ENCODE measurements at places on chromosomes 2 and 18.
A peak's percentile ranks its signal among the peaks of the same experiment; 100 is the strongest.

DNA sequence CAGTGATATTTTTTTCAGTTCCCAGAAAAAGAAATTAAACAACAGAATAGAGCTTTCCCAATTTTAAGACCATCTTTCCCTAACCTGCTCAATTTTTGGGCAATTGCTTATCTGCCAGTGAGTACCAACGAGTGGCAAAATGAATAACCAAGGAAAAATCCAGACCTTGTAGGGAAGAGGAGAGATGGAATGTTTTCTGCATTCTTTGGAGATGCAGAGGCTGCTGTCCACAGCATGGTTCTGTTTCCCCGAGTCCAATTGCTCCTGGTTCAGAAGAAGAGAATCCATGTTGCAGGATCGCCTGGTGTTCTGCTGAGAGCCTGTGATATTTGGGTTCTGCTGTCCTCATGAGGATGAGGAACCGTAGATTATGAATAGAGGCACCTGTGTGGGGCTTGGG is 68.2 kb upstream of the MGAT5 start:
- DNase-seq: no peak

DNA sequence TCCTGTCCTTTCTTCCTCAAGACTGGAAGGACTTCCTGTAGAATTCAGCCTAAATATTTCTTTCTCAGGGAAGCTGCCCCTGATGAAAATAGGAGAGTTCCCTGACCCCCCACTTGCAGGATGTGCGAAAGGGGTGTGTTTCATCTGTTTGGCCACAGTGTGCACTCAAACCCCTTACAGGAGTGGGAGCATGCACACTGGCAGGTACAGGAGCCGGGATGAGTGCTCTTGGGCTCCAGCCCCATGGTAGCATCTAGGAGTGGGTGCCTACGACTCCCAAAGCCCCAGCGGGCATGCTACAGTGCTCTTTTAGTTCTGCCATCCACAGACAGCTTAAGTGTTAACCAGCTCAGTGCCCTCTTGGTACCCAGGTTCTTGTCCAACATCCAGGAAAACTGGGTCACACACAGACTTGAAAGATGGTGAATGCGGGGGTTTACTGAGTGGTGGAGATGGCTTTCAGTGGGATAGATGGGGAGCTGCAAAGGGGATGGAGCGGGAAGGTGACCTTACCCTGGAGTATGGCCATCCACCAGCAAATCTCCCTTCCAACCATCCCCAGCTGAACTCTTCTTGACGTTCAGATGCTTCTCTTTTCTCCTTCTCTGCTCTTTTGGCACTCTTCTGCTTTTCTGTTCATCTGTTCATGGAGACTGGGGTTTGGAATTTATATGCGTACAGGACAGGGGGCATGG is 295.0 kb upstream of the NCKAP5 start:
- DNase-seq: no peak

GRCh38 chr2:120763931-120764330 is 28.3 kb downstream of the GLI2 start:
- DNase-seq: no peak

- no peak for DNase-seq
Observed at GRCh38 chr2:65636813-65637483, 204.5 kb upstream of the SPRED2 start.

DNA sequence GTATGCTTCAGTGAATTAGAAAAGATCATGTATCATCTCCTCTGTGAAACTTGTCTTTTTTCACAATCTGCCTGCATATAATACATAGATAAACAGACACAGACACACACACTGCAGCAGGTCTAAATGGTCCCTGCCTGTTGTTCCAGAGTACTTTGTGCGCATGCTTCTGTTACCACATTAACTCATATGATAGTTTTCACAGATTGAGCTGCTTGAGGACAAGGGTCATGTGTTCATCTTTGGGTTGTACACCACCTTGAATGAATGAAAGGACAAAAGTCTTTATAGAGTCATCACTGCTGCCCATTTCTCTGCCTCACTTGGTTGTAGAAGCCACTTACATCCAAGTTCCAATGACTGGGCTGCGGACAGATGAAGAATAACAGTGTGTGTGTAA is 72.7 kb upstream of the GLS start:
- DNase-seq: no peak

DNA sequence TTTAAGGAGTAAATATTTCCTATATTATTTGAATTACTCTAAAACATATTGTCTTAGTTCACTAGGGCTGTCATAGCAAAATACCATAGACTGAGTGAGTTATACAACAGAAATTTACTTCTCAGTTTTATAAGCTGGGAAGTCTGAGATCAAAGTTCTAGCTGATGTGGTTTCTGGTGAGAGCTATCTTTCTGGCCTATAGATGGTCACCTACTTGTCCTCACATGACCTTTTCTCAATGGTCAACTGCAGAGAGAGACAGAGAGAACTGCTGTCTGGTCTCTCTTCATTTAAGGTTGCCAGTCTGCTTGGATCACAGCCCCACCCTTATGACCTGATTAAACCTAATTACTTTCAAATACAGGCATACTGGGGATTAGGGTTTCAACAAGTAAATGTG is 490.9 kb downstream of the FBXO15 start:
- no peak for DNase-seq

- peak; percentile 87 for DNase-seq
Observed at GRCh38 chr2:201860636-201861066, 54.3 kb downstream of the CDK15 start.

DNA sequence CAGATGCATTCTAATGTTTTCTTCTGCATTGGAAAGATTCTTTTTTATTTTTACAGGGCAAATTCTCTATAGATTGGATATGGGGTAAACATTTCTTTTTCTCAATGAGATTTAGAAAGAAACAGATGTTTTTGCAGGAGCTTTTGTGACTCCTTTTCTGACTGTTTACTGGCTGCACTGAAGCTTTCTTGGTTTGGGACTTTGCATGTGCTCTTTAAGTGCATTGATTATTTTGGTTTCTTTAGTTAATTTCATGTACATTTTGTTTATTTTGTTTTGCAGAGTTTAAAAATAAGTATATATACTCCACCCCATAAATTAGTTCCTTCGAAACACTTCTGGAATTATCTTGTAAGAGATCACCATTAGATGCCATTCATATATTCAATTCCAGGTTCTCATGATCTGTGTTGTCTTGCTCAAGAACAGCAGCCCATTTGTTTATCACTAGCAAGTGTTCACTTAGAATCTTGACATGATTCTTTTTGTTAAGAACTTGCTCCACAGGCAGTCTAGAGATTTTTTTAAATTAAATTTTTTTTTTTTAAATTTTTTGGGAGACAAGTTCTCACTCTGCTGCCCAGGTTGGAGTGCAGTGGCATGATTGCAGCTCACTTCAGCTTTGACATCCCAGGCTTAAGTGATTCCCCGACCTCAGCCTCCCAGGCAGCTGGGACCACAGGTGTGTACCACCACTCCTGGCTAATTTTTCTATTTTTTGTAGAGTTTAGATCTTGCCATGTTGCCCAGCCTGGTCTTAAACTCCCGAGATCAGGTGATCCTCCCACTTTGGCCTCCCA is 233.7 kb downstream of the MYCN start:
- no peak for DNase-seq

DNA sequence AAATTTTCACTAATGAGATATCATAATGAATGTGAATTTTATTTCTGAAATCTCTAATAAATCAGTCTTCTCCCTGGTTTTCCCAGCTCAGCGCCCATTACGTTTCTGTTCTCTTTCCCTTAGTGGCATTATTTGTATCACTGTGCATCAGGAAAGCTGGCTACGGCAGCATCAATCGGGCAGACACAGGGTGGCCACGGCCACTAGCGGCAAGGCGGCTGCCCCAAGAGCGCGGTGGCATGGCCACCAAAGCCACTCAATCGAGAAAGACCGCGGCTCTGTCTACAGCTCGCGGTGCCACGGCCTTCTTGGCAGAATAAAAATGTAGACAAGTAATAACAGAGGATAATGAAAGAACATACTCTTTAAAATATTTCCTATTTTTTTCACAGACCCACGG is 168.0 kb downstream of the RPIA start:
- DNase-seq: no peak

DNA sequence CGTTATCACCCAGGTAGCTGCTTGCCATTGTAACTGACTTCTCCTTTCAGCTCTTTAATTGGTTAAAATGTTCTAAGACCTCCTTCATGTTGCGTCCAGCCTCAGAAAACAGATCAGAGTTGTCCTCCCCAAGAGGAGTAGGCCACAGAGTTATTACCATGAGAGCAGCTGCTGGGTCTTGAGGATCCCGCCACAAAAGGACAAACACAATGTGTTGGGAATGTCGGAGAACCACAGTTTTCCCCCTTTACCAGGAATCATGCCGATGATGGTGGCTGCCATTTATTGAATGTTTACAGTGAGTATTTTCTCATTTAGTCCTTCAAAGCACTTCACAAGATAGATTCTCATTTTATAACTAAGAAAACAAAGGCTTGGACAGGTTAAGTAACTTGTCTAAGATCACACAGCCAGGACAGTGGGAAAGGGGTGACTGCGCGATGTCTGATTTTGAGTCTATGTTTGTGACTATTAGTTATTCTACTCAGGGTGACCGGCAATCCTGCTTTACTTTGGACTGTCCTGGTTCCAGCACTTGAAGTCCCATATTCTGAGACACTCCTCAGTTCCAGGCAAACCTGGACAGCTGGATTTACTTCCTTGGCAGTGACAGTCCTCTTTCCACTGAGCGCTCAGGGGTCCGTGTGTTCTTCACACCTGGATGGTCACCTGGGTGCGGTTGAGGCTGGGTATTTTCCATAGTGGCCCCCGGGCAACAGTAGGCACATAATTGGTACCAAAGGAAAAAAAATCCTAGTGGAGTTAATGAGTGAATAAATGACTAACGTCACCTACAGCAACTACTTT is 93.6 kb downstream of the LIPG start:
- no peak for DNase-seq

GRCh38 chr2:101758001-101758400 is 60.5 kb downstream of the MAP4K4 start:
- no peak for DNase-seq

DNA sequence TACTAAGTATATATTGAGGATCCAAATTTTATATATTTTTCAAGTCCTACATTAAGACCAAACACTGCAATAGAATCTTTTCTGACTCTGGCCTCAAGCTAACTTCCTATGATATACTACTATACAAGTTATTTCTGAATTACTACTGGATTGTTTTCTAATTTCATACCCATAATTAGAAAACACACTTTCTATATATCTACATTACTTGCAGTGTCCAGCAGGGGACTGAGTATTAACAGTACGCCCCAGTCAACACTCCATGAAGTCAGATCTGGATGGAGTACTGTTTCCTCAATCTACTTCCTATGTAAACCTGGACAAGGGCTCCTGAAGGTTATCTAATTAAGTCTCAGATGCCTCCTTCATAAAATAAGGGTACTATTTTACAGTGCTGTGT is 26.5 kb downstream of the RMP24 start:
- DNase-seq: no peak

DNA sequence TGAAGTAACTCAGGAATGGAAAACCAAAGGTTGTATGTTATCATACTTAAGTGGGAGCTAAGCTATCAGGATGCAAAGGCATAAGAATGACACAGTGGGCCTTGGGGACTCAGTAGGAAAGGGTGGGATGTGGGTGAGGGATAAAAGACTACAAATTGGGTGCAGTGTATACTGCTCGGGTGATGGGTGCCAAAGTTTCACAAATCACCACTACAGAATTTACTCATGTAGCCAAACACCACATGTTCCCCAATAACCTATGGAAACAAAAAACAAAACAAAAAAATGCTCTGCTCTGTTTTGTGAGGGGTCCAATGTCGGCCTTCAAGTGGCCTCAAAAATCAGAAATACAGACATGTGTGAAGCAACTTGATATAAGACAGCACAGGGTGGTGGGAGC is 8.9 kb upstream of the RNF144A start:
- no peak for DNase-seq

GRCh38 chr2:158502974-158503373 is 46.2 kb downstream of the PKP4 start:
- DNase-seq: no peak

- DNase-seq: no peak
Observed at GRCh38 chr2:80489717-80490116, 185.2 kb upstream of the LRRTM1 start.

DNA sequence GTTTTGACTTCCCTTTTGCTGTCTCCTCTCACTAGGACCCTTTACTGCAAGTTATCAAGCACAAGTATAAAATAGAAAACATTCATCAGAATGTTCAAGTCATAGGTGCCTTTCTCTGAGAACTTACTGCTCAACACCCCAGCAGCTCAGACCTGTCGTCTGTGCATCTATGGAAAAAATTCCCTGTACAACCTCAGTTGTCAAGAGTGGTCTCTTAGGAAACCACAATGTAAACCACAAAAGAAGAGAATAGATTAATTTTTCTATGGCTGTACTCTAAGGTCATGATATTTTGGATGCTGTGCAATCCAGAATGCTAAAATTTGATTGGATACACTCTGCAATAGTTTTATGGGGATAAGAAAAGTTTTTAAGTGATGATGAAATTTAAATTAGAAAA is 84.1 kb downstream of the RBMS1 start:
- no peak for DNase-seq

GRCh38 chr2:45974056-45974455 is 322.6 kb downstream of the PRKCE start:
- no peak for DNase-seq

DNA sequence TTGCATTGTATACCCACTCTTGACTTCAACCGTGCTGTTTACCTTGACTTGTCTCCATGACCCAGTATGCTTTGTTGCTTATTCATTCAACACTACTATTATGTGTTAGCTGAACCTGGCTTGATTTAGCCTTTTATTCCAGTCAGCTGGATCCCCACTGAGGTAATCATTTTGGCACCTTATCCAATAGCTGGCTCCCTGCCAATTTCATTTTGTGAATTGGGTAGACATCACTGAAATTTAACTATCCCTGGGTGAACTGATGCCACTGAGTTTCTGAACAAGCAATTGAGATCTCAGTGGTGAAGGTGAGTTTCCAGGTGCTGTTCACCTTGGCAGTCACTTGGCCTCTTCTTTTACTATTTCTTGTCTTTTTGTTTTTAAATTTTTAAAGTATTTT is 584.3 kb downstream of the ADCYAP1 start:
- peak; percentile 40 for DNase-seq

DNA sequence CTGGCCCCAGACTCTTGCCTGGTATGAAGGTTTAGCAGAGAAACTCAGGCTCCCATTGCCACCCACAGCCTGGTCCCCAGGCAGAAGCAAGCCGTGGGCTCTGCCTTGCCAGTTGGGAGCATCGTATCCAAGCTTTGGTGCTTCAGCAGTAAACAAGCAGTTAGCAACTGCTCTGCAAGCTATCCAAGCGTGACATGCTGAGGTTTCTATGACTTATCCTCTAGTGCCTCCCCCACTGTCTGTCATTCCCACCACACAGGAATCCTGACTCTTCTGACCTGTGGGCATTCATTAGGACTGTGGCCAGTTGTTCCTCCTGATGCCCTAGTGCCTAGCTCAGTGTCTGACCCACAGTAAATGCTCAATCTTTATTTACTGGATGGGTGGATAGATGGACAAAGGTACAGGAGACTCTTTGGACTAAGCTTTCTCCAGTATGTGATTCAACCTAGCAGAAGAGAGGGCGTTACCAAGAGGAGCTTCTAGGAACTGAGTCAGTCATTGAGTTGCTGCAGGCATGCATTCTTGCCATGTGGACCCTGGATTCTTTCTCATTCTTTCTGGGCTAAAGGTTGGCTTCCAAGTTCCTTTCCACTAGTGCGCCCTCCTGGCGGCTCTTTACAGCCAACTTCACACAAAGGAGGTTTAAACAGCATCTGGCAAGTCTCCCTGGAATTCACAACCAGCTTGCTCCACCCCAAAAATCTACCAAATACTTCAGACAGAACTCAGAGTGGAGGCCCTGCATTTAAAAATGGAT is 40.6 kb upstream of the MRPL19 start:
- no peak for DNase-seq
